ENCODE measurements at places on chromosomes 7 and 10. TPM values are rescaled to one million over a fixed set of nuclear protein-coding genes. Genes with fewer than 3 reads are reported as not detected.

Gene TUBAL3
- not detected for total RNA-seq

- no peak for DNase-seq
- no peaks in the 10 kb centered on the region for H3K36me3 ChIP-seq
- no peak overlapping the region for H3K27ac ChIP-seq
- H3K27me3 ChIP-seq = no peaks in the 10 kb centered on the region
- H3K4me1 ChIP-seq = no peaks in the 10 kb centered on the region
- H3K4me3 ChIP-seq = no peak overlapping the region
These were observed 67.5 kb downstream of the C1GALT1 start for GRCh38 chr7:7249814-7250213.

- no peaks in the 10 kb centered on the region for H3K36me3 ChIP-seq
- H3K4me3 ChIP-seq = no peak overlapping the region
- no peak overlapping the region for H3K27ac ChIP-seq
- no peaks in the 10 kb centered on the region for H3K4me1 ChIP-seq
These were observed 1189.5 kb downstream of the GATA3 start for GRCh38 chr10:9243941-9244411.

DNA sequence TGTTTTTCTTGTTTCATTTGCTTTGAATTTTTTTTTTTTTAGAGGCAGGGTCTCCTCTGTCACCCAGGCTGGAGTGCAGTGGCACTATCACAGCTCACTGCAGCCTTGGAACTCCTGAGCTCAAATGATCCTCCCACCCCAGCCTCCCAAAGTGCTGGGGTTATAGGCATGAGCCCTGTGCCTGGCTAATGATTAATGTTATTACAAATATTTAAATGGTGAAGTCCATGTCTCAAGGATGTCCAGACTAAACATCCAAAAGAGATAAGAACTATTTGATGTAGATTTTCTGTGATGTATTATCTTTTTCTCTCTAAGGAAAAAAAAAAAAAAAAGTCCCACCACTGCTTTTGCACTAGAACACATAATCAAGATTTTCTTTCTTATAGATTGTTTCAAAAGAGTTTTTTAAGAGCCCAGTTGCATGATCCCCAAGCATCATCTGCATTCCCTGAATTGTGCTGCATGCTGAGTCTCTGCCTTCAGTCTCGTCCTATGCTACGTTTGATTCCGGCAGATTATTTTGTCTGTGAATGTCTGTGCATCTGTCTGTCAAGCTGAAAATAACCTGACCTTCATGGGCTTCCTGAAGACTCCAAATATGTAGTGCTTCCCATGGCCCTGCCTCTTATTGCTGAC is 33.4 kb downstream of the MACROH2A2 start:
- H3K27me3 ChIP-seq = no peaks in the 10 kb centered on the region
- no peak overlapping the region for H3K4me3 ChIP-seq
- H3K27ac ChIP-seq = no peak overlapping the region
- DNase-seq = no peak

DNA sequence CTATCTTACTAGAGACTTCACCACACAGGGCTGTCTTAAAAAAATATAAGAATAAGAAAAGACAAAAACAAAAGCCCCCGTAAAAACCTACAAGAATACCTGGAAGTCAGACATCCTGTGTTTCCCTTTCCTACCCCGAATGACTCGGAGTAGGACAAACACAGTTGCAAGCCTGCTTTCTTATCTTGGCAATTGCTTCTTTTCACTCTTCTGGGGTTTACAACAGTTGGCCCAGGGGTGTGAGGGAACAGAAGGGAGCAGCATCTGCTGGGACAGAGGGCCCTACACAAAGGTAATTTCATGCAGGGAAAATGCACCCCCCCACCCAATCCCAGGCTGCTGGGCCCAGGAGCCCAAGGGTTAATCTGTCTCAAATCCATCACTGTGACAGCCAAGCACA is 220.6 kb downstream of the ARHGAP12 start:
- no peaks in the 10 kb centered on the region for H3K27me3 ChIP-seq
- no peak overlapping the region for H3K4me3 ChIP-seq
- peaks cover 23% of the 10 kb centered on the region for H3K4me1 ChIP-seq
- DNase-seq = no peak

DNA sequence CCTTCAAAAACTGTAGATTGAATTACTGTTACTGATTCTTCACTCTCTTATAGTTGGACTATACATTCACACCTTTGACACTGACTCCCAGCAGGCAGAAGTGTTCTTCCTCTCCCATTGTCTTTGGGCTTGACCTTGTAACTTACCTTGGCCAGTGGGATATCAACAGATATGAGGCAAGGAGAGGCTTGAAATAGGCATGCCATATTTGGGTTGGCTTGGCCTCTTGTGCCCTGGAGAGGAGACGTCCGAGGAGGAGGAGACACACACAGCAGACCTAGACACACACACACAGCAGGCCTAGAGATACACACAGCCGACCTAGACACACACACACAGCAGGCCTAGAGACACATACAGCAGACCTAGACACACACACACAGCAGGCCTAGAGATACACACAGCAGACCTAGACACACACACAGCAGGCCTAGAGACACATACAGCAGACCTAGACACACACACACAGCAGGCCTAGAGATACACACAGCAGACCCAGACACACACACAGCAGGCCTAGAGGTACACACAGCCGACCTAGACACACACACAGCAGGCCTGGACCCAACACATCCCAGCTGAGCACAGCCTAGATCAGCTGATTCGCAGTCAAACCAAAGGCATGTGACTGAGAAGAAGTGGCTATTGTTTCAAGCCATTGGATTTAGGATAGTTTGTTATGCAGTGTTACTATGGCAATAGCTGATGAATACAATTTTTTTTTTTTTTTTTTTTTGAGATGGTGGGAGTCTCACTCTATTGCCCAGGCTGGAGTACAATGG is 12.5 kb upstream of the GNA12 start:
- H3K4me3 ChIP-seq = no peak overlapping the region
- H3K27ac ChIP-seq = no peak overlapping the region
- H3K4me1 ChIP-seq = peaks cover 5% of the 10 kb centered on the region
- DNase-seq = no peak
- H3K36me3 ChIP-seq = no peaks in the 10 kb centered on the region

DNA sequence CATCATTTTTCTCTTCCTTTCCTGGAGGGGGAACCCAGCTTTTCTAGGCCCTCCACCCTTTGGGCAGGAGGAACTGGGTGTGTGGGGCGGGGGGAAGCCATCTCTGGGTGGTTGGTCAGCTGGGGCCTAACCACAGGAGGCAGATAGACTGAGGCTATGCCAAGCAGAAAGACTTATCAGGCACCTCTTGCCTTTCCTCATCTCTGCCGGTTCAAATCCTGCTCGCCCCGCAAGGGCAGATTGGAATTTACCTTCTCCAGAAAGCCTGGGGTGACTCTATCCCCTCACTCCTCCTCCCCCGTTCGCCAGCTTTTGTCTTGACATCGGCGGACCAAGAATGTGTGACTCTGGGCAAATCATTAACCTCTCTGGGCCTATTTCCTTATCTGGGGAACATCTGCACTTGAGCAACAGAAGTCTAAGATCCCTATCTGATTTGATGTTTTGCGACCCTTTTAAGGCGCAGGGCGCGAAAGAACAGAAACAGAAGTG is 584 bp upstream of the GARS1 start:
- H3K4me1 ChIP-seq = peaks cover 14% of the 10 kb centered on the region
- H3K27ac ChIP-seq = peak overlapping the region; percentile 94
- no peaks in the 10 kb centered on the region for H3K27me3 ChIP-seq
- peak overlapping the region; percentile 82 for H3K4me3 ChIP-seq
- DNase-seq = no peak

Measured in astrocyte (in vitro differentiated cells and primary cell).